ENCODE measurements at places on chromosomes 7 and 10.

DNA sequence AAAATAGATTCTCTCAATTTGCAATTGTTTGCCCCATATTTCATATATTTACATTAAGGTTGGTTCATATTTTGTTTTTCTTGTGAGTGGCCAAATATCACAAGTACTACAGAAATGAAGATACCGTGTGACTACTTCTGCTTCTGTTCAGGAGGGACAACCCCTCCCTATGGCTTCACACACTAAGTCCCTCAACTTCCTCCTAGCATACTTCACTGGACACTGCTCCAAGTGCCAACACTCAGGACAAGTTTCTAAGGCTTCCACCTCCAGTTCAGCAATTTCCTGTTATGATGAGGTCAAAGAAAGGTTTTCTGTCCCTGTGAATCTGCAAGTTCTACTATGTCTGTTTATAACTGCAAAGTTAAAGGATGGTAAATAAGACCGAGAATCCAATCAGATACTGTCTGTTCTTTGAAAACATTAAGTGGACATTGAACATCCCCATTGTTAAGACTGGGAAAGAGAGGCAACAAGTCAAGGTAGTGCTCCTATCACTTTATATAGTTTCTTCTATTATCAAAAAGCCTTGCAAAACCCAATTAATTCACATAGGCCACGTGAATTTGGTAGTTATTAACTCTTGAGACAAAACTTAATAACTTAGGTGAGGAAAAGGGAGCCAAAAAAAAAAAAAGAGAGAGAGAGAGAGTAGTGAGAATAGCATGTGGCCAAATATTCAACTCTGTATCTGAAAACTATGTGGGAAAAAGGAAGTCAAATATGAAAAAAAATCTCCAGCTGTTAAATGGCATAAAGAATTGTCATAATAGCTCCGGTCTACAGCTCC lies 81.3 kb upstream of the DKK1 start:
- no peak for DNase-seq

DNA sequence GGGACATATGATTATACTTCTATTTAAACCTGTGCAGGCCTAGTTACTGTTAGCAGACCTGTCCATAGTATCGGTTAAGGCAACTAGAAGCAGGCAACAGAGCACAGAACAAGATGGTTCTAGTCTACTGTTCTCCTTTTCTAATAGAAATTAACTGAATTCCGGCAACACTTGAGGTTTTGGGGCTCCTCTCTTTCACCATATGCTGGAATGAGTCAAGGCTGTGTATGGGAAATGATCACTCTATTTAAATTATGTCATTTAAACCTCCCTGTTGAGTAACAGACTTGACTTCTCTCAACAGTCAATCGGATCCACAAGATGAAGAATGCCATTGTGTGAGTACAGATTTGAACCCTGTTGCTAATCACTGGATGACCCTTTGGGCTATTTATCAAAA lies 6.2 kb upstream of the OTUD1 start:
- DNase-seq: peak; percentile 28

- DNase-seq: no peak
Measured at GRCh38 chr10:56296618-56297017, 64.4 kb downstream of the ZWINT start.

- DNase-seq: no peak
Measured at GRCh38 chr7:158025686-158026600, 561.7 kb downstream of the PTPRN2 start.

GRCh38 chr10:103958996-103959395 lies 7.9 kb upstream of the SLK start:
- DNase-seq: no peak

GRCh38 chr10:125034675-125035074 lies 92.8 kb downstream of the ZRANB1 start:
- no peak for DNase-seq

GRCh38 chr10:25747084-25747483 lies 186.9 kb upstream of the MYO3A start:
- no peak for DNase-seq

GRCh38 chr7:22275661-22276060 lies 81.3 kb downstream of the RAPGEF5 start:
- no peak for DNase-seq

GRCh38 chr7:39757604-39758003 lies 134.2 kb downstream of the RALA start:
- no peak for DNase-seq

DNA sequence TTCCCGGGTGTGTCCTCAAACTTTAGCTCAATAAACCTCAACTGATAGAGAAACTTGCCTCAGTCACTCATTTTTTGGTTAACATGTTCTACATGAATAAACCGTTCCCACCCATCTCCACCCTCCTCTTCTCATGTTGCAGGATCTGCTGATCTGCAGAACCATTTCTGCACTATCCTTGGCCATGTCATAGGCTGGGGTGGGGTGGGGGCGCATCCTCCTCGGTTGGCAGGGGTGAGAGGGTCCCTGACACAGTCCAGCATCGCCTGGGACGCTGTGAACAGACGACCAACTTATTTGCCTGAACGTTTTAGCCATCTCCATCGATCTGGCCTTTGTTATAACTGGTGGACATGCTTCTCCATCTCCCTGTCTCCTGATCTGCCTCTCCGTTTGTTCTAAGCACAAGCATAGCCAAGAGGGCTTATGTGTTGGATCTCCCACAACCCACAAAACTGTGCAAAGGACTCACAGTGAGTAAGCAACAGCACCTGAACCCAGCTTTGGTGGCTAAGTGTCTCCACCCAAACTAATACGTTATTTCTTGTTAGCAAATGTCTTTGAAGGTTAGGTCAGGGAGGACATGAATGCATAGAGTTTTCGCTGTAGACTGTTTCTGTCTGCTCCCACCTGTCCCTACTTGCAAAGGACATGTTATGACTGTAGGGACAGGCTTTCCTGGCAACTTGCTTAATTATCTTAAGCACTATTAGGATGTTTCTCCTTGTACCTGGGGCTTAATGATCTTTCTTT lies 51.7 kb downstream of the PRKCQ start:
- no peak for DNase-seq

- DNase-seq: no peak
Measured at GRCh38 chr10:24804956-24805355, 81.3 kb upstream of the ARHGAP21 start.

- no peak for DNase-seq
Measured at GRCh38 chr10:93568105-93568390, 1.6 kb downstream of the FFAR4 start.

DNA sequence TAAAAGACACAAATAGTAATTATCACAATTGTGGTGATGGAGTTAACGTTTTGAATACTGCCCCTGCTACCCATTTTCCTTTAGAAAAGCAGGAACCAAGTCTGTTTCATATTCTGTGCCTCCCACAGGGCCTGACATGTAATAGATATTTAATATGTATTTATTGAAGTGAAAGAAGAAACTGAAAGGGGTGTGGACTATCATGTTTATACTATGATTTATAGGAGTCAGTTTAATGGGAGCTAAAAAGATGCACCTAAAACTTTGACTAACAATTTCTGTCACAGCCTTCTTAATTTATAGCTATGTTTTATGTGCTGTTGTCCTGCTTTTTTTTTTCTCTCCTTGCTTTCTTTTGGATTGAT lies 24.1 kb upstream of the BHLHA15 start:
- DNase-seq: no peak

GRCh38 chr7:112946350-112946749 lies 140.3 kb downstream of the GPR85 start:
- DNase-seq: no peak

DNA sequence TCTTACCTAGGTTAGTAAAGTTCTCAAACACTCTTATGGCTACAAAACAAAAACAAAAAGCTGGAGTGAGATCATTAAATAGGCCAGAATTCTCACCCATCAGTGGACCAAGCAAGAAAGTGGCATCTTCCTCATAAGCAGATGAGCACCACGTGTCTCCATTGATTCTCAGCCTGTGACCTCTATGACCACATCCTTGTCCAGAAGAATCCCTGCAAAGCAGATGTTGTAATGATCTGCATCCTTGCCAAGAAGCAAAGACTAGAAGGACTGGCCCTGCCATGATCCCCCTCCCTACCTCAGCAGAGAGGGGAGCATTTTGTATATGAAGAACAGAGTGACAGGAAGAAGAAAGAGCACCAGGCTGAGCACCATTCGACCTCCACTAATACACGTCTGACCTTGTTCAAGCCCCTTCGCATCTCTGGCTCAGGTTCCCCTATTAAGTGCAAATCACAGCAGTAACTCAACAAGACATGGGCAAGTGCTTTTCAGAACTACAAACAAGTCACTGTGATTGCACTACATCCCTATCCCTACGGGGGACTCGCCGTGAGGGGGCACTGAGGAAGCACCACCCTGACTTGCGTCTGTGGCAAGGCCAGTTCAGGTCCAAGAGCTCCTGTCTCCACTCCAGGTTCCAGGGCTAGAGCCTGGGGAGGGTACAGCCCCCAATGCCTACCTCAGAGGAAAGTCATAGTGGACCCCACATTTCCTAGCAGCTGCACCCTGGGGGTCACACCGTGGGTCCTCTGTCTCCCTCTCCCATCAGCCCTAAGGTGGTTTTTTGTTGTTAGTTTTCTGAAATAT lies 22.2 kb upstream of the RASSF4 start:
- no peak for DNase-seq

DNA sequence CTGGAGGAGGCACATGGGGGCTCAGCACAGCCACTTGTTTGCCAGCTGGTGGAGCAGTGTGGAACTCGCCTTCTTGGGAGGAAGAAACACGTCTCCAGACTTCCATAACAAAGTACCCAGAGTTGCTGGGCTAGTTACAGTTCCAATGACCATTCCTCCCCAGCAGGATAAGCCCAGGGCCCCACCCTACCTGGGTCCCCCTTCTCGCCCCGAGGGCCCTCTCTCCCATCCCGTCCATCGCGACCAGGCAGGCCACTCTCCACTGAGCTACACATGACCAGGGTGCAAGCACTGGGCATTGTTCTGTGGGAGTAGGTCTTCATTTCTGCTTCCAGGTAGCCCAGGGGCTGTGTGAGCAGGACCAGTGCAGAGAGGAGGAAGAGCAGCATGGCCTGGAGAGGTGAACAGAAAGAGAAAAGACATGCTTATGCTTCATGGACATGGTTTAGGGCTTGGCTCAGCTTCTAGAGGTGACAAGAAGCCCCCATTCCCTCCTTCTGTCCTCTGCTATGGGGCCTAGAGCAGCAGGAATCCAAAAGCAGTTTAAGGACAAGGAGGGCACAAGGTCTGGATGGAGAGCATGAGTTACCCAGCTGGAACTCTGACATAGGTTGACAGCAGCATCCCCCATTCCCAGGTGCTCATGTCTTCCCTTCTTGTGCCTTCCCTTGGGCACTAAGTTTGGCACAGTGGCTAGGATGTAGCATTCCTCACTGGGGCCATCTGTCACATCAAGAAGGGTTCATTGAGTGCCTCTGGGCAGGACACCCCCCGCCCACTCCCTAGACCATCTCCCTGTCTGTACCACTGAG lies 2.4 kb downstream of the SFTPD start:
- no peak for DNase-seq

- no peak for DNase-seq
Measured at GRCh38 chr10:69969977-69970376, 82.7 kb upstream of the MACROH2A2 start.

DNA sequence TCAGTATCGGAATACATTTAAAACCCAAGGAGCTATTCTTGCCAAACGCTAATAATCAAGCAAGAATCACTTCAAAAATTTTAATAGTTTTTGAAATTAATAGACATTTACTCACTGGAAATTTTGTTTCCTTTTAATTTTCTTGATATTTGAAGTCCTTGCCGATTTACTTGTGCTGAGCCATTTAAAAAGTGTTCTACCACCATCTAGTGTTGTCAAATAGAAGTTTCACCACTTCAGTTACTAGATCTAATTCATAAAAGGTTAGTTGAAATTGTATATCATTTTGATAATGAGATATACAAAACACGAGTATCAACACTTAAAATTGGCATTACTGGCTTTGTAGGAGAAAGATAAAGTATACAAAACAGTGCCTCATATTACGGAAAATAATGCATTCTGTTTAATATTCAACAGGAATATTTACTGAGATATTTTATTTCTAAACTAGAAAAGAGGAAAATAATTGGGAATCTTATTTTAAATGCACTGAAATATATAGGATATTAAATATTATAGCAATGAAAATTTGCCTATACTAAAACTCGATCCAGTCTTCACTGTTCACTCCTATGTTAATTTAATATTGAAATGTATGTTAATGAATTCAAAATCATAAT lies 664.8 kb upstream of the SEMA3D start:
- DNase-seq: no peak

GRCh38 chr10:99993701-99994689 lies 15.8 kb downstream of the DNMBP start:
- peak; percentile 80 for DNase-seq

GRCh38 chr10:23870651-23871610 lies 338.0 kb upstream of the KIAA1217 start:
- peak; percentile 6 for DNase-seq

DNA sequence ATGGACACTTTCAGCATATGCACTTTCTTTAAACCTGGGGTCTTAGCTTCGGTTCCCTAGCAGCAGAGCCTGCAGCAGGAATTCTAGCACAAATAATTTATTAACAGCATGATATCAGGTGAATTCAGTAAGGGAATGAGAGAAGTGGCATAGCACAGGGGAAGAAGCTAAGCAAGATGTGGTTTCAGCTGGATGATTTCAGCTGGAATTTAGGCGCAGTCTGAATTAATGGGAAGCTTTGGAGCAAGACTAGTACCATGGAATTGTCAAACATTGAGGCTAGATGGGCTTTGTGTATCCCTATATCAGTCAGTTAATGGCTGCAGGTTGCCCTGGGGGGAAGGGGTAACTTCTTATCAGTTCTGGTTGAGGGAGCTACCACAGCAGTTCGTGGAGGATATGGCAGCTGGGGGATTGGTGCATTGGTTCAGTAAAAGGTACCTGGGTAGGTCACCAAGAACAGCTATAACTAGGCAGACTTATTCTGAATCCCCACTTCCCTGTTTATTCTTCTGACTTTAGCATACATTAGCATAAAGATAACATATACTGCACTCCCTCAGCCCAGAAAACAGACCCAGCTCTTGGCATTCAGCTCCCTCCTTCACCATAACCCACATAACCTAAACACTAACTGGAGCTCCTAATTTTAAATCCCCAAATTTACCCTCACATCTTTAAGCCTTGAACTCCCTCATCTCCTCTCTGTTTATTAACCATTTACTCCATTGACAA lies 46.8 kb upstream of the NAMPT start:
- no peak for DNase-seq

GRCh38 chr7:21099955-21100354 lies 313.3 kb upstream of the SP8 start:
- DNase-seq: no peak

GRCh38 chr10:63673246-63673645 lies 152.0 kb downstream of the REEP3 start:
- DNase-seq: no peak

Measured in HL-60 (cell line).